ENCODE measurements at places on chromosomes 6 and 20. TPM values are rescaled to one million over a fixed set of nuclear protein-coding genes. Genes with fewer than 3 reads are reported as not detected.
A peak's percentile ranks its signal among the peaks of the same experiment; 100 is the strongest.

The CFAP206 gene
- total RNA-seq: 0.25 TPM

The ATP5F1E gene
- 120 TPM for total RNA-seq

The NCOA6 gene
- 20.7 TPM for total RNA-seq

The OR11A1 gene
- not detected for total RNA-seq

The DEFB124 gene
- not detected for total RNA-seq

The SYCP2L gene
- total RNA-seq: 0.24 TPM

The CRISP2 gene
- total RNA-seq: not detected

DNA sequence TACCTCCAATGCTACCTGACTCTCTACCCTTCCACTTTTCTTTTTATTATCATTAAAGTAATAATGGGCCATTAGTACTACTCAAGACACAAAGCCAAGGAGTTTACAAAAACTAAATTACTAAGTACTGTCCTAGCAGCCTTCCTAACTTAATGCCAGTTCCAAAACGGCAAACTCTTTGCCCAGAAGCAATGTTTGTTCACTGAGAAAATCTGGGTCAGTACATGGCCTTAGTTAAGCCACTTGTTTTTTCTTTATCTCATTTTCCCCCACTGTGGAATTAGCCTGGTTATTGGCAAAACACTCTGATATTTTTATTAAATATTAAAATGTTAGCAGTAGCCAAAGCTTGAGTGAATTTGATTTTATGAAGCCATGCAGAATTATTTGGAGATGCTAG, 242.4 kb downstream of the KCNQ5 start:
- DNase-seq: no peak

GRCh38 chr6:344816-345340, 46.7 kb upstream of the IRF4 start:
- DNase-seq: no peak

GRCh38 chr6:15501826-15502445, 160.9 kb downstream of the DTNBP1 start:
- peak; percentile 77 for DNase-seq

GRCh38 chr6:121837545-121838229, 402.2 kb downstream of the GJA1 start:
- no peak for DNase-seq

GRCh38 chr6:5968817-5969734, 37.6 kb downstream of the NRN1 start:
- peak; percentile 63 for DNase-seq

DNA sequence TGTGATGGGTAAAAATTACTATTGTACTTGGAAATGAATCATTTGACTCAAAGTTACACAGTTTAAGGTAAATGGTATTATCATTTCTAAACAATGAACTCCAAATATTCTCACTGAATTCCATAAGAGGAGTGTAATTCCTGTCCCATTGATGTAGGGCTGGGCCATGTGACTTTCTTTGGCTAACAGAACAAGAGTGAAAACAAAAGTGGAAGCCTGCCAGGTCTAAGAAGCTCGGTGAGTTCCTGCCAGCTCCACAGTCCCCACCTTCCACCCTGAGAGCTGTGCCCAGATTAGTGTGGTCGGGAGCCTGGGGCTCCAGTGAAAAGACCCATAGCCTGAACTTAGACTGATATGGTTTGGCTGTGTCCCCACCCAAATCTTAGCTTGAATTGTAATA, 24.6 kb downstream of the TBXT start:
- peak; percentile 54 for DNase-seq

GRCh38 chr20:38121741-38122140, 43.3 kb downstream of the TGM2 start:
- DNase-seq: no peak

- no peak for DNase-seq
Measured at GRCh38 chr20:40997116-40997515, 31.5 kb upstream of the TOP1 start.

DNA sequence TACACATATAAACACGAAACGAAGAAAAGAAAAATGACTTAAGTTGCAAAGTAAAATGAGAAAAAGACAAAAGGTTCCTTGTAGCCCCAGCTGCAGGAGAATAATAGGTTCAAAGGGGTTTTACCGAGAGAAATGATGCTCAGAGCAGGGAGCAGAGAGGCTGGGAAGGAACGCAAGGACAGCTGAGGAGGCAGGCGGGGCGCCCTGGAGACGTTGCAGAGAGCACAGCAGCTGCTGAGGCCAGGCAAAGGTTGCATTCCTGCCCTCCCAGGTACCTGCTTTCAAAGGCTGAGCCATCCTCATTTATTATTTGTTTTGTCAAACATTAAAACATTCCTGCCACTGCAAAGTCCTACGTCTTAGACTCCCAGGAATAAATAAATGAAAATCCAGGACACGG, 16.2 kb upstream of the VAPB start:
- DNase-seq: no peak

- DNase-seq: no peak
Measured at GRCh38 chr6:152057832-152058498, 250.5 kb downstream of the ESR1 start.

GRCh38 chr6:22774129-22774528, 204.8 kb downstream of the HDGFL1 start:
- DNase-seq: no peak

- peak; percentile 28 for DNase-seq
Measured at GRCh38 chr6:13013681-13014503, 297.3 kb downstream of the PHACTR1 start.

DNA sequence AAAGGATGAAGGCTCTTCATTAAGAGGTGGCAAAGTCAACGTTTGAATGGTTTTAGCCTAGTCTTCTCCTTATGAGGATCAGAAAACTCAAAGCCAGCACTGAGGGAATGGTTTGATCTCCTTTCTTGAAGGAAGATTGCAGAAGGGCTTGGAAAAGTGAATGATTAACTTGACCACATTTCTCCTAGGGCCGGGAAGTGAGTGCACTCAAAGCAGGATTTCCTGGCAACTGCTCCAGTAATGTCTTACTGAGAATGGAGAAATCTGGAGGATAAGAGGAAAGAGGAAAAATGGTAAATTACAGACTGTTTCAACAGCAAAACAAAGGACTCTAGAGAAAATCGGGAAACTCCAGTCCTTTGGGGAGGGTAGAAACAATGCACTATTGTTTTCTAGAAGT, 189.0 kb upstream of the FOXA2 start:
- DNase-seq: no peak

- no peak for DNase-seq
Measured at GRCh38 chr20:1907586-1907985, 12.4 kb downstream of the SIRPA start.

DNA sequence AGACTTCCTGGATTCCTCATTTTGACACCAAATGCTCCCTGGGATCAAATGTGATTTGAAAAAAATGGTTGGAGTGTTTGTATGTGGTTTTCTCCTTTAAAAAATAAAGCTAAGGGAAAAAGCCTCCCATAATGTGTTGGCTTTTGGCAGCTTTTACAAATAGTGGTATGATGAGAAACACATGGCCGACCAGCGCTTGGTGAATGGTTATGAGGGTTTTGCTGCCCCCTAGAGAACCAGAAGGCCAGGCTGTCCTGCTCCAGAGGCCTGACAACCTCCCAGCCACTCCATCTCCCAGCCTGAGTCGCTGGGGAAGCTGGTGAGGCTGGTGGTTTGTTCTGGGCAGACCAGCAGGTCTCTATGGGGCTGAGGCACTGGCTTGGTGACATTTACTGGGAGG, 69.3 kb downstream of the CLIC5 start:
- DNase-seq: peak; percentile 46

DNA sequence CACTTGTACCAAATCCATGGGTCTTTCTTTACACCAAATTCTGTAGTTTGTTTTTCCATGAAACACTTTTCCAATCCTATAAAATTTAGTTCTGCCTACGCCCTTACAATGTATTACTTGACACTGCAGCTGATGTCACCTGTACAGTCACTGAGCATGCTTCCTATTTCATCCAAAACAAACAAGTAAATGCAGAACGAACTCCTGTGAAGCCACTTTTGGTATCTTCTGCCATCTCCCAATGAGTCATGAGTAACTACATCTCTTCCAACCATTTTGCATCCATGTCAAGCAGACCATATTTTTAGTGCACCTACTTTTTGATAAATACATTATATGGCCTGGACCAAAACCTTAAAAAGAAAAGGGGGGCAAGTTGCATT, 42.4 kb downstream of the HDDC2 start:
- DNase-seq: no peak

DNA sequence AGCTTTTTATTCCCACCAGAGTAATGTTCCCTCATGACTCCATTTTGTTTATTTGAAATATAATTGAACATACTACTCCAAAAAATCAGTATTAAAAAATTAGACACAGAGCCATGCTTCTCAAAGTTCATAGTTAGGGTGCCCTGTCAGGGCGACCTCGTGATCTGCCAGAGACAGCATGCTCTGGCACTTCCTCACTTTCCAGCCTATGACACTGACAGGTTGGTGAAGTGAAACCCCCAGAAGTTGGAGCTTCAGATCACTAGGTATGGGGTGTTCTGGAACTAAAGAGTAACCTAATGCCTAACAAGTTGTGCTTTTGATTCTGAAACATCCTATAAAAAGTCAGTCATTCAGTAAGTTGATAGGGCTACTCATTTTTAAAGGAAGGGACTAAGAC, 93.0 kb downstream of the TBC1D7 start:
- no peak for DNase-seq

GRCh38 chr6:130643361-130643760, 183.8 kb upstream of the SMLR1 start:
- no peak for DNase-seq

GRCh38 chr6:27816906-27817305, 95.3 kb downstream of the OR2B2 start:
- DNase-seq: no peak

GRCh38 chr6:125906158-125906998, 50.2 kb upstream of the HINT3 start:
- DNase-seq: peak; percentile 33

DNA sequence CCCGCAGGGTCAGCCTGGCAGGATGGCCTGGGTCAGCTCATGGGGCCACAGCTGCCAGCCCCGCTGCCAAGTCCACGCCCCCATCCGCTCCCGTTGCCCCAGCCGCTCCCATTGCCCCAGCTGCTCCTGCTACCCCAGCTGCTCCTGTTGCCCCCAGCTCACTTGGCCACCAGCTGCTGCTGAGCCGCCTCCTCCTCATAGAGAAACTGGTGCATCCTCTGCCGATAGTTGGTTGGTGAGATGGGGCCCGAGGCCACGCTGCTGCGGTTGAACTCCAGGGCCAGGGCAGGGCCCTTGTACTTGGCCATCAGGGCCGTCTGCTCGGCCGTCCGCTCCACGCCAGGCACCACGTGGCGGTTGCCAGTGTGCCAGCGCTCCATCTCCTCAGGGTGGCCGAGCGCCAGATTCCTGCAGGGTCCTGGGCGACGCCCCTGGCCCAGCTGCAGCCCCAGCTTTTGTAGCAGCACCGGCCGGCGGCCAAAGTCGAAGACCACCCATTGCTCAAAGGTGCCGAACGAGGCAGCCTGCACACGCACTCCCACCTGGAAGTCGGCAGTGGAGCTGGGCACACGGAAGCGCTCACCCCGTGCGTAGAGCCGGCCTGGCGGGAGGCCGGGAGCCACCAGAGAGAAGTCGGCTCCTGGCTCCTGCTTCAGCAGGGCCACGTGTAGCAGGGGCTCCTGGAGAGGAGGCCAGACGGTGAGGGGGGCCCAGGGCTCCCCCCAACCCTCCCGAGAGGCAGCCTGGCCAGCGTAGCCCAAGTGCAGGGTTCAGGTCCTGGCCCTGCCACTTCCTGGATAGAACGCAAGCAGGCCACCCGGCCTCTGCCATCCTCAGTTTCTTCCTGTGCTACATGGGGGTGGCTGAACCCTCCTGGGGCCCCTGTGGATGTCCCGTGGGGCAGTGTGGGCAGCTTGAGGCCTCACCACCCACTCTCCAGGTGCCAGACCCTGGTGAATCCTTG, 4.8 kb downstream of the HELZ2 start:
- no peak for DNase-seq

GRCh38 chr6:158067436-158068015, 85.9 kb downstream of the SYNJ2 start:
- DNase-seq: no peak

DNA sequence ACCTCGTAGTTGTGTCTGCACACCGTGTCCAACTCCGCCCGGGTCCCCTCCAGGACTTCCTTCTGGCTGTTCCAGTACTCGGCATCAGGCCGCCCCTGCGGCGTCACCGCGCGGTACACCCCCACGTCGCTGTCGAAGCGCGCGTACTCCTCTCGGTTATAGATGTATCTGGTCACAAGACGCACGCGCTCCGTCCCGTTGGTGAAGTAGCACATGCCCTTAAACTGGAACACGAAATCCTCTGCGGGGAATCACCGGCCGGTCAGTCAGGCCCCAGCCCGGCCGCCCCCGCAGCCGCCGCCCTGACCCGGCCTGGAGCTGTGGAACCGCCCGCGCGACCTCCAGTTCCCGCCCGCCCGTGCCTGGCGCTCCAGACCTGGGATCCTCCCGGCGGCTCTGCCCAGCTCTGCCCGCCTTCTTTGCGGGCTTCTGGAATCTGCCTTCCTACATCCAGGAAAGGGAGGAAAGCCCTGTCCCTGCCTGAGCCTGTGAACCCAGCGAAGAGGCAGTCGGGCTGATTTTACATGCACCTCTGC, 1.6 kb downstream of the HLA-DQB1 start:
- peak; percentile 47 for DNase-seq

DNA sequence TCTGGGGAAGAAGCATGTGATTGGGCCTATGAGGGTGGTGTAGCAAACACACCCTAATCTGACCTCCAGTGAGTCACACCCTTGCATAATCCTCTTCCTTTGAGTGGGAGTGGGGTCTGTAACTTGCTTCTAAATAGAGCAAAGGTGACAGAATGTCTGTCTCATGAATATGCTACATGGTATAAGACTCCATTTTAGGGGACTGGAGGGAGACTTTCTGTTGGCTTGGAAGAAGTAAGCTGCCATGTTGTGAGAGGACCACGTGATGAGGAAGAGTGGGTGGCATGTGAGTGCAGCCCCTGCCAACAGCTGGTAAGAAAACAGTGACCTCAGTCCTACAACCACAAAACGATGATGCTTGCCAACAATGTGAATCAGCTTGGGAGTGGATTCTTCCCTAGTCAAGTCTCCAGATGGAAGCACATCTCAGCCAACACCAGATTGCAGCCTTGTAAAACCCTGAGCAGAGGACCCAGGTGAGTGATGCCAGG, 3.7 kb downstream of the AK9 start:
- DNase-seq: no peak

DNA sequence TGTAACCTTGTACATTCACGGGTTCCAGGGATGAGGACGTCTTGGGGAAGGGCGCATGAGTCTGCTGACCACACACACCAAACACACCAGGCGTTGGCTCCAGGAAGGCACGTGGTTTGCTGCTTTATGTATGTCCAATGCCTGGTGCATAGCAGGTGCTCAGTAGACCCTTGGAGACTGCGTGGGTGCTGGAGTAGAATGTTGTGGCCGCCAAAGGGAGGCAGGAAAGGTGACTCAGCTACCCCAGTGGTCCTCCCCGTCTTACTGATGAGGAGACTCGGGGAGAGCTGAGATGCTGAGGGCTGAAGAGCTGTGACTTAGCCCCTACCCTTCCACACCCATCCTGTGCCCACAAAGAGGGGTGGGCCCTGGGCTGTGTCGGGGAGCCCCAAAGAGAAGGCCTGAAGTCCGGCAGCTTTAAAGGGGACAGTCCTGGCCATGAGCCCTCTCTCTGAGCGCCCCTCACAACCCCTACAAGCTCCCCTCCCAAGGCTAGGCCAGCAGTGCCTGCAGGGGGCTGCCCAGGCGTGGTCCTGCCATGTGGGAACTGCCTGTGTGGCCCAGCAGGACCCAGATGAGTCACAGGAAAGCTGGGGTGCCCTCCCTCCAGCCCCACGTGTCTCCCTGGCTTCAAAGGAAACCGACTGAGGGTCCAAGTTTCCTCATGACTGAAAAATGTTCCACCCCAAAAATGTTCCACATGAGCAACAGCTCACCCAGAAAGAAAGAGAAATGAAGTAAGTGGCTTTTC, 28.0 kb upstream of the PTGIS start:
- no peak for DNase-seq

Measured in heart left ventricle (tissue), 16 donors.